ENCODE measurements at places on chromosomes 6 and 20.

DNA sequence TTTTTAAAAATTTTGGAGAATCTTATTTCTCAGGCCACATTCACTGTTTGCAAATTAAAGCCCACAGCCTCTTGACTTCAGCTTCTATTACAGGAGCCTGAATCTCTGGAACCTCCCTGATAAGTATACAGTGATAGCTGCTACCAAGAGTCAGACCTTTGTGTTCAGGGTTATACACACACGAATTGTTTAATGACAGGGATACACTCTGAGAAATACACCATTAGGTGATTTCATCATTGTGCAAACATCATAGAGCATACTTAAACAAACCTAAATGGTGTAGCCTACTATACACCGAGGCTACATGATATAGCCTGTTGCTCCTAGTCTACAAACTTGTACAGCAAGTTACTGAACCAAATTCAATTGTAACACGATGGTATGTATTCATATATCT lies 473.9 kb downstream of the PKHD1 start:
- no peak for DNase-seq

DNA sequence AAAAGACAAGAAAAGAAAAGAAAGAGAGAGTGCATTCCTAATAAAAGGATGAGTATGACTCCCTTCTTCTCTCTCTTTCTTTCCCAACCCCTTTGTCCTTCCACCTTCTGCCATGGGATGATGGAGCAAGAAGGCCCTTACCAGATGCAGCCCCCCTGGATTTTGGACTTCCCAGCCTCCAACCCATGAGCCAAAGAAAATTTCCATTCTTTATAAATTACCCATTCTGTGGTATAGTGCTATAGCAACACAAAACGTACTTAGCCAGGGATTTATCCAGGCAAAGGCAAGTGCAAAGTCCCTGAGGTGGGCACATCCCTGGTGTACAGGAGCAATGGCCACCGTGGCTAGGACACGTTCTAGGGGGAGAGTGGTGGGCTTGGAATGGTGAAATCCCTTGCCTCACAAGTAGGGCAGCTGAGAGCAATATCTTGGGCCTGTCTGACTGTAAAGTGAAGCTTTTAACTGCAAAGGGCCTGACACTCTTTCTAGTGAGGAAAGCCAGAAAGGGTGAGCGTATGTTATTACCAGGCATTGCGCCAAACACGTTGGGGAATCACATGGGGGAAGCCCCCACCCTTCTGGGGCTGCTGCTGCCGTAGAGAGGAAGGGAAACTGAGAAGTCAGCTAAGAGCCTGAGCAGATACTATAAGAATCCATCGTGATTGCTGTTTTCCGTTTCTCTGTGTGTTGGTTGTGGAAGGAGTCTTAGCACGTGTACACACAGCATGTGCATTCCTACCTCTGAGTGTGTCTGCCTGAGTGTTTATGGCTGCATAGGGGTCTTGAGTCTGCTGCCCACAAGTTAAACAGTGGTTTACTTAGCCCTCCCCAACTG lies 50.7 kb upstream of the SIRPA start:
- DNase-seq = peak; percentile 78

DNA sequence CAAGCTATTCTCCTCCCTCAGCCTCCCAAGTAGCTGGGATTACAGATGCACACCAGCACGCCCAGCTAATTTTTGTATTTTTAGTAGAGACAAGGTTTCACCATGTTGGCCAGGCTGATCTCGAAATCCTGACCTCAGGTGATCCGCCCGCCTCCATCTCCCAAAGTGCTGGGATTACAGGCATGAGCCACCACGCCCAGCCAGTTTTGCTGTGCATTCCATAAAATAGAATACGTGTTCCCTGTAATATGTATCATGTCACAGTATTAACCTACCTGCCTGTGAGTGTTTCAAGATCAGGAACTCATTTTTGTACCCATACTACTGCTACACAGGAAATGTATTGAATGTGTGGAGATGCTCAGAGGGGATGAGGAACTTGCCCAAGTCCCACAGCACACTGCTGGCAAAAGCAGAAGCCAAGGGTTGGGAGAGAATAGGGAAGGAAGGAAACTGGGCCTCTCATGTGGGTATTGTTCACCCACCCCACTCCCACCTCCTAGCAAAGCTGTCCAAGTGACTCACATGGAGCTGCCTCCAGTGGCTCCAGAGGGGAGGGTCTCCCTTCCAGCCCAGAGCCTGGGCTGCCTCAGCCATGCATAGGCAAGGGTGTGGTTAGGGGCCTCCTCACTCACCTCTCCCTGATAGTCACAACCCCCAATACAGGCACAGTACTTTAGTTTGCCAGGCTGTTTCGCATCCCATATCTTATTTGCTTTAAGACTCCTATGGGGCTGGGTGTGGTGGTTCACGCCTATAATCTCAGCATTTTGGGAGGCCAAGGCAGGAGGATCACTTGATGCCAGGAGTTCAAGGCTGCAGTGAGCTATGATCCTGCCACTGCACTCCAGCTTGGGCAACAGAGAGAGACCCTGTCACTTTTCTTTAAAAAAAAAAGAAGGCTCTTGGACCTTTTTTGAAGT lies 9.4 kb downstream of the HM13 start:
- DNase-seq = no peak

DNA sequence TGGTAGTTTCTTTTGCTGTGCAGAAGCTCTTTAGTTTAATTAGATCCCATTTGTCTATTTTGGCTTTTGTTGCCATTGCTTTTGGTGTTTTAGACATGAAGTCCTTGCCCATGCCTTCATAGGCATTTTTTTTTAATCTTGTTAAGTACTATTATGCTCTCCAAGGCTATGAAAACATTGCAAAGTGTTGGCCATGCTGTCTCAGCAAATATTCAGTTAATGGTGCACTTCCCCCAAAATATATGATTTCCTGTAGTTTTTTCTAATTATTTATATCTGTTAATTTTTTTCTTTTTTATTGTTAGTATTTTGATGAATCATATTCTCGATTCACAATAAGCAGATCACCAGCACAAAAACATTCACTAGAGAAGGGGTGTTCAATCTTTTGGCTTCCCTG lies 806.1 kb upstream of the FLRT3 start:
- no peak for DNase-seq

DNA sequence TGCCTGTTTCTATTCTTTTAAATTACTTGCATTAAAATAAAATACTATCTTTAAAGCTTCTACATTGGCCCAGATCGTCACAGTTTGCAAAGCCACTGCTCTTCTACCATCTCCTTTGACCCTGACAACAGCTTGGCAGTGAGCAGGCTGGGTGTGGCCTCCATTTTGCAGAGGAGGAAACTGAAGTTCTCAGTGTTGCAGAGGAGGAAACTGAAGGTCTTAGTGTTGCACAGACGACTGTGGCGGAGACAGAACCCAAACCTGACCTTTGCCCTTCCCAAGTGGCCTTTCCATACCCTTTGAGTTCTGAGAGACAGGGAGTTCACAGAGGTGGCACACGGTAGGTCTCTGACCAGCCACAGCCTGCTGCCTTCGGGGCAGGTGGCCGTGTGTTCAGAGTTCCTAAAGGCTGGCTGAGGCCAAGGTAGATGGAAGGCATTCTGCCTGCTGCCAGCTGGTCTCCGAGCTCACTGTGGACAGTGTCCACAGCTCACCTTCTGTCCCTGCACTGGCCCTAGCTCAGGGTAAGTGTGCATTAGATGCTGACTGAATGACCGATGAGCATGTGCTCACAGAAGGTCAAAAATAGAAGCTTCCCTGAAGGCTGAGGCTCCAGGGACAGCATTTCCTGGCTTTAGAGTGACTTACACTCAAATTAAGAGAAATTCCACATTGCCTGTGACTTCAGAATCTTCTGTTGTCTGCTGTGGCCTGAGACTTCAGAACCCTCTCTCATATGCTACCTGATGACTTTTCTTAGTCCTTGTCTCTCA lies 113.5 kb upstream of the SLC24A3 start:
- no peak for DNase-seq

GRCh38 chr6:100810015-100810414 lies 71.1 kb downstream of the ASCC3 start:
- no peak for DNase-seq

- no peak for DNase-seq
Measured at GRCh38 chr20:57250607-57251343, 15.7 kb downstream of the BMP7 start.

DNA sequence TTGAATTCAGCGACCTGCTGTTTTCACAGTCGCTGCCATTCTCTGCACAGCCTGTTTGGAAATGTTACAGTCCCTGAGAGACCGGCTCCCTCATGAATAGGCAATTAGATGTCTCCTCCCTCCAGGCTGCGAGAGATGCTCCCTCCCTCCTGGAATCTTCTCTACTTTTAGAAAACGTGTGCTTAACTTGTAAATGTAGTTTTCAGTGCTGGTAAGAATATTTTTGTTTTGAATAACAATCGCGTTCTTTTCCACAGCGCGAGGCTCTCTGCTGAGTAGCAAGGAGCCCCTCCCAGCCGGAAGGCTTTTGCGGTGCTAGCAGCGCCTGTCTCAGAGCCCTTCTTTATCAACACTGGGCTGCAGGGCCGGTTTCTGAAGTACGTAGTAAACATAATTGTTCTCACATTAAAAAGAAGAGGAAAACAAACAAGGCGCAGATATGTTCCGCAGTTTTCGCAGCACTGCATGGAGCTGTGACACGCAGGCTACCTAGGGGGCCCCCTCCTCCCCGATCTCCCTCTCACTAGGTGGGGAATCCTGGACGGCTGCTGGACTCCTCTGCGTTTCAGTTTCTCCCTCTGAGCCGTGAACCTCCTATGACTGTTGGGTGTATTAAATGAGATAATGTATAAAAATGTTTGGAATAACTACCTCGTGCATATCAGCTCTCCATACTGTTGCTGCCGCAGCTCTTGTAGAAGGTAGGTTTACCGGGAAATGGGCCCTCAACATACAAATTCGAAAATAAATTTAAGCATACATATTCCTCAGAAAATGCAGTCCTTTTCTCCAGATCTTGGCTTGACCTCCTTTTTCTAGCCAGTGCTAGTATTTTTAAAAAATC lies 79.0 kb upstream of the SPACA1 start:
- DNase-seq = peak; percentile 35

DNA sequence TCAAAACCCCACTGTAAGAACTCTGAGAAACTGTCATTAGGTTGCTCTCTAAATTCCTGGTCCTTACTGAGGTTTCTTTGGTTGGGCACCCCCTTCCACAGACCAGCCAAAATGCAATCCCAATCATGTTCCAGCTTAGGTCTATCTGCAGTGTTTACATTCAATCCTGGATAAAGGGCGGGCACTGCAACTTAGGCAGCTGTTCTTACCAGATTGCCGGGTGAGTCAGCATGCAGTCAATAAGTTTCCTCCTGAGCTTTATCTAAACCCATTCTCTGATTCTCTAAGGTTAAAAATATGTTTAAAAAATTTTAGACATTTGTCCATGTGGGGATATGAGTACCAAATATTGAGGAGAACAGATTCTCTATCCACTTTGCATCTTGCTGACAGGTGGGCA lies 197.8 kb downstream of the HAO1 start:
- no peak for DNase-seq

- peak; percentile 10 for DNase-seq
Measured at GRCh38 chr6:9623228-9623832, 791.5 kb downstream of the TFAP2A start.

GRCh38 chr6:105495515-105495914 lies 92.6 kb upstream of the PREP start:
- no peak for DNase-seq

DNA sequence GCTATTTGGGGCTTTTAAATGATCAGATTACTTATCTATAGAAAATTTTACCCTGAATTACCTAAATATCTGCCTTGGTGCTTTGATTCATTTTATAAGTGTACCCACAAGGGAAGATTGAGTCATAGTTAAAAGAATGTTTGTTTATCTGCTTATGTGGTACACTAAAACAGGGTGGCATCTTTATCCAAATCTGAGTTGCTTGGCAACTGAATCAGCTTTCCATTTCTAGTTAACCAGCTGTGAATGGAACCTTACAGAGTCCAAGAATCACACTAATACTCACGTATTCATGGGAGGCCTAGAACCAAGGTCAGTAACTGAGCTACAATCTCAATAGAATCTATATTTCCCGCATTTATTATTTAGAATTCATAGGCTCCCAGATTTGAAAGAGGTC lies 44.0 kb upstream of the CAP2 start:
- DNase-seq = no peak

DNA sequence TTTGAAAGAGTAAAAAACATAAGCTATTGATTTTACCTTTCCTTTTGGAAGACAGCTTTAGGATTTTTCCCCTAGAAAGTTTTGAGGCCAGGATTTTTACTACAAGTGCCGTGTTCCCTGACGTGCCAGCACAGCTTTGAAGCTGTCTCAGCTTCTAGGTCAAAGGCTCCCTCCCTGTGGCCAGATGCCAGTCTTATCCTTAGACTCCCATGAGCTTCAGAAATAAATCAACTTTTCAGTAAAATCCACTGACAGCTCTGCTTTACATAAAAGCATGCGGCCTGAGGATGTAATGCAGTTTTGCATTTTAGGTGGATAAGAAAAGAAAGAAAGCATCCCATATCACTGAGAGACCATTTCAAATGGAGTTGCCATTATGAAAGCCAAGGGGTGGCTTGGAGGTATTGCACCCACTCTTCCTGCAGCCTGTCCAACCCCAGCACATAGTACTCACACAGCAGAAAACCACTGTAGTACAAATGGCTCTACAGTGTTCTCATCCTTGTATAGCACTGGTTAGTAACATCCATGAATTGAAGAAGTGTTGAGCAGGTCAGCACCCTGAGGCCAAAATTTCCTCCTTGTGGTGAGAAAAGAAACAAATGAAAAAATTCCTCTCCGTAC lies 15.2 kb upstream of the ATXN1 start:
- no peak for DNase-seq

DNA sequence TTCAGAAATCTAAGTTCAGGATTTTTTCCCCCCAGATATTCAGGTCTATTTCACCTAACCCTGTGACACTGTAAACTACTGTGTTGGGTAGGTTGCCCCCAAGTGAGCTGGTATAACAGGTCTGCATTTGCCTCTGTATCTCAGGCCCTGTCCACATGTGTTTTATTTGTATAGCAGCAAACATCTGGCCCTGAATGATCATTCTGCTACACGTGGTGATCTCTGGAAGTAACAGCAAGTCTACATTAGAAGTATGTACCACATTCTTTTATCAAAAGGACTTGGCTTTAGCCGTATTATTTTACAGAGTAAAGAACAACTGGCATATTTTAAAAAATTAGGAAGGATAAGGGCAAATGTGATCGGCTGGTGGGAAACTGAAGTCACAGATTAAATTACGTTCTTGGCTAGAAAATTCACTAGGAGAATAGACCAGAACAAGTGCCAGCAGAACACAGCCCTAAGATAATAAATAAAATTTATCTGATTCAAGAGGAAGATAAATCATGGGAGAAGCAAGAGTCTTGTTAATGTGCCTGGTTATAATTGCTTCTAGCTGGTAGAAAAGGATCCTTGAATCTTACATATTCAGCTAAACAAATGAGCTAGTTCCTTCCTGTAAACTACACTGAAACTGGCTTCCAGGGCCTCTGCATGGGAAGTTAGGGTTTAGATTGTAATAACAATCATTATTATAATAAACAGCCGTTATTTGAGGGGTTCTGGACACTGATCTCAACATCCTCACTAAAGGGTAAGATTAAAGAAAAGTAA lies 192.1 kb downstream of the SAMD5 start:
- DNase-seq = no peak

- DNase-seq = no peak
Measured at GRCh38 chr20:61934716-61935530, 130.8 kb downstream of the TAF4 start.
